Cardiac atrium fibroblast (primary cell): ENCODE measurements at places on chromosomes 7 and 10. TPM values are rescaled to one million over a fixed set of nuclear protein-coding genes. Genes with fewer than 3 reads are reported as not detected.

Gene MYH16
- not detected in 2 replicates for total RNA-seq

Gene ITGA8
- total RNA-seq: 10.1 and 16.0 TPM in 2 replicates

Gene VWC2
- not detected in 2 replicates for total RNA-seq

Gene PYROXD2
- total RNA-seq: 9.7 and 14.3 TPM in 2 replicates

Gene CLEC5A
- total RNA-seq: not detected in 2 replicates

Gene GDF2
- total RNA-seq: not detected in 2 replicates

Gene VPS37D
- 2.8 and 3.6 TPM in 2 replicates for total RNA-seq

Gene CFAP69
- 1.8 and 4.1 TPM in 2 replicates for total RNA-seq

Gene MDFIC
- total RNA-seq: 17.3 and 25.1 TPM in 2 replicates

Gene SHH
- total RNA-seq: not detected in 2 replicates

Gene GJD4
- not detected in 2 replicates for total RNA-seq
